GM12864 (cell line): ENCODE measurements at places on chromosomes 2 and 18.

GRCh38 chr2:109018452-109018851, 29.4 kb upstream of the EDAR start:
- DNase-seq = no peak

DNA sequence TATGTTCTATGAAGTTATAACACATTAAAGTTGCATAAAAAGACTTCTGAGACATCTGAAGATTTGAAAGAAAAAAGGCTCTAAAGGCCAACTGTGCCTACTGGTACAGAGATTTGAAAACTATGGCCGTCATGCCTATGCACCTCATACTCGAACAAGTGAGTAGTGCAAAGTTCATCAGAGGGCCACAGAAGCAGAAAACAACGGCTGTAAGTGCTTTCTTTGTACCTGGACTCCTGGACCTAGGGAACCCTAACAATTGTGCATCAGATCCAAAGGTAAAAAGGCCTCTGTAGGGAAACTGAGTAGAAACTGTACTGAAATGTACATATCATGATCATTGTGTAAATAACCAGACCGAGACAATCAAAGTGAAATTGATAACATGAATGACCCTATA, 230.4 kb upstream of the CHST9 start:
- no peak for DNase-seq

DNA sequence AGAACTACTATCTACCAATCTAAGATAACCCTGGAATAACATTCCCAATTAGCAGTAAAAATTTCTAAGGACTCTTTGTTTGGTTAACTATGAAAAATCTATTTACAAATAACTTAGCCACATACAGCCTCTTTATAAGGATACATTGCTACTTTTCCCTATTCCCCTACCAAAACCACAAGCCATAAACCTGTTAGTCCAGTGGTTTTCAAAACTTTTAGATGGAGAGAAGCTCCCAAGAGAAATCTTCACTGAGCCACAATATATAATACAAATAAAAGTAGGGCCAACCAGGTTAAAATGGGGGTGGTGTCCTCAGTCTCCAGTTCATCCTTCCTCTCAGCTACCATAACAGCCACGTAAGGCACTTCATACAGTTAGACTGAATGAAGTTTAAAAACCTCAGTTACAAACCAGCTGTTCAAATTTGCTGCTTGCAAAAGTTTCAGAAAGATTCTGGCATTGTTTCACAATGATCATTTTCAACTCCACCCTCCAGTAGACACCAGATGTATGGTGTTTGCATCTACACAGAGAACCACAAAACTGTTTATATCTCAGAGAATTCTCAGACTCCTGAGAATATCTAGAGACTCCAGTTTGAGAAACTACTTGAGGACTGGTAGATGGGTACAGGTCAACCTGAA, 26.0 kb downstream of the SOS1 start:
- peak; percentile 76 for DNase-seq

GRCh38 chr2:121475811-121476571, 54.7 kb upstream of the RNU4ATAC start:
- DNase-seq = no peak

DNA sequence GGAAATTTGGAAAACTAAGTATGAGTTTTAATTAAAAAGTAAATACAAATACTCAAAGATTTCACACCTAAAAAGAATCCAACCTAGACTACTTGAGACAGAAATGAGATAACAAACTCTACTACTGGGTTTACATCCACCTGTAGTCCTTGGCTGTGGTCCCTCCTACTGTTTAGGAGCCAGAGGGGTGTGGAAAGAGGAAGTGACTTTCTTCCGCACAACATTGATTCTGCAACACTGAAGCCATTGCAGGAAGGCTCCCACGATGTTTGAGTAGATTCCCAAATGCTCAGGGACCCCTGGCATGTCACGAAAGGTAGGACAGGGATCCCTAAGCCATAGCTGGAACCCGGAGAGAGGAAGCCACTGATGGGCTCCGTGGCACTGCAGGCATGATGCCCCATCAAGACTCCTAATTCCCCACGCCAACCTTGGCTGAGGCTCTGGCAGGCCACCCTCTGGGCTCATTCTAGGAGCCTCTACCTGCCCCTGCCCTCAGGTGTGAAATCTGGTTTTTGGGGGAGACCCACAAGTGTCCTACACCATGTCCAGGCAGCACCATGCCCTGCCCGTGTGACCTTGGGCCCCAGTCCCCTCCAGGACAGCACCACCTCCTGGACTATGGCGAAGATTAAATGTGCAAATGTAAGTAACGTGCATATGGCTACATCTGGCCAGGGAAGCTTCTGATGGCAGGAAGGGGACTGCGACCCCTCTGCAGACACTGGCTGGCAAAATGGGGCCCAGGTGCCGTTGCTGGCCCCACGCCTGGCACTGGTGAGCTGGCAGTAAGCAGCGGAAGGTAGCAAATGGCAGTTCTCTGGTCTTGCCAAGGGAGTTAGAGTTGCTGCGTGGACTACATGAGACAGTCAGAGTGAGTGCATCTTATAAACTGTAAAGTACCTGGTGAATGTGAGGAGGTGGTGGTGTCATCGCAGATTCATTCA, 38.2 kb upstream of the MAL start:
- DNase-seq = no peak

GRCh38 chr2:178517496-178517895, 37.2 kb downstream of the PLEKHA3 start:
- DNase-seq = no peak

DNA sequence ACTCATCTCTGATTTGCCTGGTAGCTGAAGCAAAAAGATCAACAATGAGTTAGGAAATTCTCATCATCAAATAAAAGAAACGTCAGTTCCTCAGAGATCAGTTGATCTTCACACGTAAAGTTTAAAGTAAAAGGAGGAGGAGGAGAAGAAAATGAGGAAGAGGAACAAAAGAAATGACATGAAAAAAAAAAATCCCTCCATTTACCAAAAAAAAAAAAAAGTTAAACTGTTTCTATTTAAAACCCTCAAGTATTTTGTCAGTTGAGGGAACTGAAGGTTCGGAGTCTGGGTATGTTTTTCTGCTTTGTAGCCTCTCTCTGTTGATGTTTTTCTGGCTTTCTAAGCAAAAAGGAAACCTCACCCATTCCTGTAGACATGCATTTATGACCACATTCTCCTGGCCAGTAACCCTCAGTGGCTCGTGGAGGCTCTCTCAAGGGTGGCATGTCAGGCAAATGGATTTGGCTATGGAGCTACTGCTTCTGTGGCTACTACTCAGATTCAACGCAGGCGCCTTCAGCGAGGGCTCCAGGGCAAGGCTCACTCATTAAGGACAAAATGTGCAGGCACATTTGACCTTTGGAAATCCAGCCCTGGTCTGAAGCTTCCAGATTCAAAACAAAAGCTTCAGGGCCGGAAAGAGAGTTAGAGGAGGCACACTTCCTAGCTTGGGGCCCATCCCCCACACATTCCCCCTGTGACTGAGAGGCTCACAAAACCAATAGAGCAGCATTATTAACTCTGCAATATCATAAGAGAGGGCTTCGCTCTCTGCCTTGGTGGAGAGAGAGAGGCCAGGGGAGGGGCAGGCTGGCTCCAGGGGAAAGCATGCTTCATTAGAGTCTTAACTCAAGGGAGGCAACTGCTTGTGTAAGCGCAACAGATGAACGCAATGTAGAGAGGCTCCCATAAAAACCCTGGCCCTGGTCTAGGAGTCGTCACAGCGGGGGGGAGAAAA, 22.3 kb downstream of the KLF7 start:
- DNase-seq = no peak

- no peak for DNase-seq
These were observed 15.5 kb downstream of the HDLBP start for GRCh38 chr2:241300000-241300399.

DNA sequence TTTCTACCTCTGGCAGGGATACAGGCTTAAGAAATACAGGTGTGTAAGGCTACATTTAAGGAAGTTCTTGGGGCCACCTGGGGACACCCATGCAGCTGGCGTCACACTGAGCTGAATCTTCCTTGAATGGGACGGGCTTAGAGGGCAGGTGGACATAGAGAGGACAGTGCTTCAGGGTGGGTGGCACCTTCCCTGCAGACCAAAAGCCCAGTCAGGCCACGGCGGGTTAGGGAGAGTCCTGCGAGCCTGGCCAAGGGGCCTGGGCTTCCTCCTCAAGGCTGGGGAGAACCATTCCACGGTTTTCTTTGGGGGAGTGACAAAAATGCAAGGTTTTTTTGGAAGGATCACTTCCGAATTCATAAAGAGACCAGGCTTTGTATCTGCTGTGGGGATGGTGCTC, 73.4 kb downstream of the GNAL start:
- DNase-seq = no peak

DNA sequence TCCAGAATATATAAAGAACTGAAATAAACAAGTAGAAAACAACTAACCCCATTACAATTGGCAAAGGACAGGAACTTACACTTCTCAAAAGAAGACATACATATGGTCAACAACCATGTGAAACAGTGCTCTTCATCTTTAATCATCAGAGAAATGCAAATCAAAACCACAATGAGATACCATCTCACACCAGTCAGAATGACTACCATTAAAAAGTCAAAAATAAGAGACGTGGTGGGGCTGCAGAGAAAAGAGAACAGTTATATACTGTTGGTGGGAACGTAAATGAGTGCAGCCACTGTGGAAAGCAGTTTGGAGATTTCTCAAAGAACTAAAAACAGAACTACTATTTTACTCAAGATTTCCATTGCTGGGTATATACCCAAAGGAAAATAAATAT, 1696.3 kb upstream of the TMEFF2 start:
- no peak for DNase-seq

DNA sequence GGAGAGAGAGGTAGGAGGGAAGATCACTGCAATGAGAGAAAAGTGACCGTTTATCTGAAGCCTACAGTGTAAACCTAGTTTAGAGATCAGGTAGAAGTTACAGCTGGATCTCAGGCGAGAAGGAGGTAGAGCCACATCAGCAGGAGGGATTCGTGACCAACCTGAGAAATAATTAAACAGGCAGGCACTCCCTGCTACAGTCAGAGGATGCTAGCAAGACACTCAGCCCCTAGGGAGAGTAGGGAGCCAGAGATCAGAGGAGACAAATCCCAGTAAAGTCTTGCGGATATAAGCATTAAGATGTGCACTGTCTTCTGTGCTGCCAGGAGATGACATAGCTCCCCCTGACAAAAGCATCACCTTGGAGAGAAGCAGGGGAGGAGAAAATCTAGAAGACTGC, 629.1 kb upstream of the SLC39A10 start:
- no peak for DNase-seq

- DNase-seq = no peak
These were observed 1.3 kb upstream of the CLIP4 start for GRCh38 chr2:29113891-29114321.

- DNase-seq = no peak
These were observed 70.5 kb downstream of the KCNG2 start for GRCh38 chr18:79868168-79868784.

DNA sequence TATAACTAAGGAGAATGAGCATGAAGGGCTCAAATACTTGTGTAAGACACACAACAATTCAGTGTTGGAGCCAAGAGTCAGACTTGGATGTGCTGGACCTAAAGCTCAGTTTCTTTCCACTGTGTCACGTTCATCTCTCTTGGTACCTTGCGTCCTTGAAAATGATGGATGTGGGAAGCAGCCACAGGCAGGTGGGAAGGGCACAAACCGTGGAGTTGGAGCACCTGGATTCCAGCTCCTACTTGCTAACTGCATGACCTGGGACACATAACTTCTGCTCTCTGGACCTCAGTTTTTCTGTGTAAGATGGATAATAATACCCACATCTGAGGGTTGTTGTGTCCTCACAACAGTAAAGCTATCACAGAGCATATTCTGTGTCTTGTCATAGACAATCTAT, 53.1 kb upstream of the PPP1CB start:
- no peak for DNase-seq

GRCh38 chr2:187263675-187264560, 184.1 kb downstream of the CALCRL start:
- no peak for DNase-seq

- DNase-seq = no peak
These were observed 277.0 kb upstream of the ZEB2 start for GRCh38 chr2:144796936-144797335.

DNA sequence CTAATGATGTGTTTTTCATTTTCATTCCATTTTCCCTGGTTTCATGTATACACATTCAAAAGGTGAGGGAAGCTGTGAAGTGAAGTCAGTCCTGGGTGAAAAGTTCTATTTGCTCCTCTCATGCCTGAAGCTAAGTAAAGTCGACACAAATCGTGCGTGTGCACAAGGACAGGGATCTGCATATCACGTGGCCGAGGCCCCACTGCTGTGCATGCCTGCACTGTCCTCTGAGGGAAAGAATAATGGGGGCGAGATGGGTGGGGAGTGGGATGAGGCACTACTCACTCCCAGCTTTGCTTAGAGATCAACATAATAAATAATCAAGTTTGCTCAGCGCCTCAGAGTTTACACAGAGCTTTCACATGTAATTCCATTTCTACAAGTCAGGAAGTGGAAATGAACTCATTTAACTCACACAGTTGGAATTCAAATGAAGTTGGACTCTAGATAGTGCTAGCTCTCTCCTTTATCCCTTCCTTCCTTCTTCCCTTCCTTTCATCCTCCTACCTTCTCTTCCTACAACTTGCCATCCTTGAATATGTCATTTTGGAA, 5.1 kb upstream of the PTPRM start:
- no peak for DNase-seq

GRCh38 chr2:207202645-207203044, 36.9 kb upstream of the KLF7 start:
- no peak for DNase-seq

DNA sequence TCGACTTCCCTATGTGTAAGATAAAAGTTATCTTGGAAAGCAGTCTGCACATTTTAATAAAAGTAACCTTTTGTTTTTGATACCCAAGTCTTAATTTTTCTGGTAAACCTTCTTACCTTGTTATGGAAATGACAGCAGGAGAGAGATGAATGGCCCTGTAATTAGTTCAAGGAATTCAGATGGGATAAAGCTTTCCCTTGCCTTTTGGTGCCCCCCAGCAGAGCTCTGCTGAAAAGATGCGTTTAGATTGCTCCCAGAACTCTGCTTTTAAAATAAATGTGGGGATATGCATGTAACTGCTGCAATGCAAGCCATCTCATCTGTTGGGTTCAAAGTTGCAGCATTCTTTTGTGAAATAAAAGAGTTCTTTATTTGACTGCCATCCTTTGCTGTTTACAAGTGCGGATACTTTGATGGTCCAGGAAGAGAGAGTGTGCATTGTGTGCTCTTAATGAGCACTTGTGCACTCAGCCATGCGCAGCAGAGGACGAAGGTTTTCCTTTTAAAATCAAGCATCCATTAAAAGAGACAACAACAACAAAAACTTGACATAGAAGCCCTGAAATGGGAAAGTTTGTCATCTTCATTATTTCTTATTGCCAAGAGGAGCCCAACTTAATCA, 176.7 kb upstream of the ST6GAL2 start:
- DNase-seq = no peak

GRCh38 chr18:11437046-11437445, 172.3 kb upstream of the SLC35G4 start:
- DNase-seq = no peak

DNA sequence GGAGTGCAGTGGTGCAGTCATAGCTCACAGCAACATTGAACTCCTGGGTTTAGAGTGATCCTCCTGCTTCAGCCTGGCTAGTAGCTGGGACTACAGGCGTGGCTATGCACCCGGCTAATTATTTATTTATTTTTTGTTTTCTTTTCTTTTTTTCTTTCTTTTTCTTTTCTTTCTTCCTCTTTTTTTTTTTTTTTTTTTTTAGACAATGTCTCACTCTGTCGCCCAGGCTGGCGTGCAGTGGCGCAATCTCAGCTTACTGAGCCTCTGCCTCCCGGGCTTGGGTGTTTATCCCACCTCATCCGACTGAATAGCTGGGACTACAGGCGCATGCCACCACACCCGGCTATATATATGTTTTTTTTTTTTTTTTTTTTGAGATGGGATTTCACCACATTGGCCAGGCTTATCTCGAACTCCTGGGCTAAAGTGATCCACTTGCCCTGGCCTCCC, 1.4 kb upstream of the ANXA4 start:
- no peak for DNase-seq
